AG09309 (cell line): ENCODE measurements at places on chromosomes 5 and 9.

- DNase-seq: no peak
These were observed 205.6 kb downstream of the TAF11L14 start for GRCh38 chr5:17839848-17840247.

DNA sequence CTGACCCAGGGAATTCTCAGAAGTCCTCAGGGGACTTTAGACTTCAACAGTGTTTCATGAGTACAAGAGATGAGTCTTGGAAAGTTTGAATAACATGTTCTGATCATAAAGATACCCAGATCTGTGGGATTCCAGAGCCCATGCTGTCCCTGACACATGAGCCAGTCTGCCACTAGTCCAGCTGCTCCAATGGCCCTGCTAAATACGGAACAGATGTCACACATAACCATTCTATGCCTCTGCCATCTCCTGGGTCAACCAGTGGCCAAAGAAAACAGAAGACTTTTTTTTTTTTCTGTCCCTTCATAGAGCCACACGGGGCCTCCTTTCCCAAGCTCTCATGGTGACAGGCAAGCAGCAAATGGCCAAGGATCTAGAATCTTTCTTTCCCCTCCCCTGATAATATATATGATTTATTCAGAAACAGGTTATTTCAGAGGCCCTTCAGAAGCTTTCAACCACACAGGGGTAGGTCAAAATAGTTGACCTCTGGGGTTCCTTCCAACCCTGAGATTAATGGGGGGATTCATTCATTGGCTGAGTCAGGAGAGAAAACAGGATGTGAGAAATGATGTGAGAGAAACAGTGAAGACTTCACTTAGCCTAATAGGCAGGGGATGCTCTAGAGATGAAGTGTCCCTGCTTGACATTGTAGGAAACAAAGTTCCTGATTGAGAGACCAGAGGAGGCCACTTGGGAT is 367.7 kb downstream of the CDK5RAP2 start:
- DNase-seq: no peak

DNA sequence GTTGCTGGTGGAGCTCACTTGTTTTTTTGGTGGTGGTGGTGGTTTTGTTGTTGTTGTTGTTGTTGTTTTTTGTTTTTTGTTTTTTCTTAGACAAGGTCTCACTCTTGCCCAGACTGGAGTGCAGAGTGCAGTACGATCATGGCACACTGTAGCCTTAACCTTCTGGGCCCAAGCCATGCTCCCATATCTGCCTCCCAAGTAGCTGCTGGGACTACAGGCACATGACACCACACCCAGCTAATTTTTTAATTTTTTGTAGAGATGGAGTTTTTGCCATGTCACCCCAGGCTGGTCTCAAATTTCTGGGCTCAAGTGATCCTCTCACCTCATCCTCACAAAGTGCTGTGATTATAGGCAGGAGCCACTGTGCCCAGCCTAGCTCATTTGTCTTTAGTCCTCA is 53.5 kb downstream of the NUP214 start:
- DNase-seq: no peak

DNA sequence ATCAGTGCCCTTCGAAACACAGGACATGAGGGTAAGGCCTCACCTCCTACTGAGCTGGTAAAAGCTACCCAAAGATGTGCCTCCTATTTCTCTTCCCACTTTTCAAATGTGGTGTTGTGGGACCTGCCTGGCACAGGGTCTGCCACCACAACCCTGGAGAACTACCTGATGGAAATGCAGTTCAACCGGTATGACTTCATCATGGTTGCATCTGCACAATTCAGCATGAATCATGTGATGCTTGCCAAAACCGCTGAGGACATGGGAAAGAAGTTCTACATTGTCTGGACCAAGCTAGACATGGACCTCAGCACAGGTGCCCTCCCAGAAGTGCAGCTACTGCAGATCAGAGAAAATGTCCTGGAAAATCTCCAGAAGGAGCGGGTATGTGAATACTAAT is 1.9 kb downstream of the IRGM start:
- DNase-seq: no peak

DNA sequence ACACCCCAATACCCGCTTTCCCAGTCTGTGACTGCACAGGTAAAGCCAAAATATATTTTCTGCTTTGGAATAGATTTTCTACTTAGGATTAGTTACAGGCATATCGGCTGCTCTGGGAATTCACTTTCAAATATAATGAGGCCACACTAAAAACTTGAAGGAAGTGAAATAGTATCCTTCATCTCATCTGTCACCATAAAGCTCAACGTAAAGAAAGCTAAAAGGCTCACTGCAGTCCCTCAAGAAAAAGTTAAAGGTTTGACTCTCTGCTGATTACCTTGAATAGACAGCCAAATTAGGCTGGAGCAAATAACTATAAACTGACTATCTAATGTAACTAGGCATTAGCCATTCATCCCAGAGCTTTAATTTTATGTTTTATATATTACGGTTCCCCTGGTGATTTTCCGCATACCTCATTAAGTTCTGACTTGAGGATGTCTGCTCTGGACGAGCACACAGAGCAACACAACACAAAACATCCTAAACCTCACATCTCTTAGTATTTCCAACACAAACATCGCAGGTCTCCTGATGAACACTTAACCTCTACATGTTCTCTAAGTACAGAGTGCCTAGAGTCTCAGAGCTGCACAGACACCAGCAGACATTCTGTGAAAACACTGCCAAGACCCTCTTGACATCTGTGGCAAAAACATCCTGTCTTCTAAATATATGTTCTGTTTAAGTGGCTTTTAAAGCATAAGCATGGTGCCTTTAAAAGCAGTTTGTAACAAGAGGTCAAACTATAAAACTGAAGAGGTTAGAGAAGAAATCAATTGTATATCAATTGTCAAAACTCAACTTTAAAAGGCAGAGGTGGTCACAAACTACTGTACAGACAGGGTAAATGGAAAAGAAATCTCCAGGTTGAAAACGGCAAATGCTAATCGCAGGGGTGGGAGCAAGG is 35.4 kb downstream of the ELAVL2 start:
- DNase-seq: no peak

- DNase-seq: no peak
These were observed 12.4 kb upstream of the CDH18 start for GRCh38 chr5:20000416-20000815.

DNA sequence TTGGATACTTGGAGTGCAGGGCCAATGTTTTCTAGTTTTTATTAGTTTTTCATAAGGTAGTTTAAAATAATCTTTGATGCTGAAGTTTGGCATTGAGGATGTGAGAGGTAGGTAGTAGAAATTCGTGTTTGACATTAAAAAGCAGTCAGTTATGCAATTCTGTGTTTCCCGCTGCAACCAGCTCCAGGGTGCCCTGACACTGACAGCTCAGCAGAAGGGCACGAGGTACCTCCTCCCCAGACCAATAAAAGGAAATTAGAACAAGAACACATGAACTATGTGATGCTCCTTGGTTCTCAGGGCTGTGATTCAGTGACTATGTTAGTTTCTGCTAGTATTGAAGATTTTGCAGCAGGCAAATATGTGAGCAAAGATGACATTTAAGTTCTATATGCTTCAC is 40.2 kb downstream of the NSUN2 start:
- peak; percentile 47 for DNase-seq

DNA sequence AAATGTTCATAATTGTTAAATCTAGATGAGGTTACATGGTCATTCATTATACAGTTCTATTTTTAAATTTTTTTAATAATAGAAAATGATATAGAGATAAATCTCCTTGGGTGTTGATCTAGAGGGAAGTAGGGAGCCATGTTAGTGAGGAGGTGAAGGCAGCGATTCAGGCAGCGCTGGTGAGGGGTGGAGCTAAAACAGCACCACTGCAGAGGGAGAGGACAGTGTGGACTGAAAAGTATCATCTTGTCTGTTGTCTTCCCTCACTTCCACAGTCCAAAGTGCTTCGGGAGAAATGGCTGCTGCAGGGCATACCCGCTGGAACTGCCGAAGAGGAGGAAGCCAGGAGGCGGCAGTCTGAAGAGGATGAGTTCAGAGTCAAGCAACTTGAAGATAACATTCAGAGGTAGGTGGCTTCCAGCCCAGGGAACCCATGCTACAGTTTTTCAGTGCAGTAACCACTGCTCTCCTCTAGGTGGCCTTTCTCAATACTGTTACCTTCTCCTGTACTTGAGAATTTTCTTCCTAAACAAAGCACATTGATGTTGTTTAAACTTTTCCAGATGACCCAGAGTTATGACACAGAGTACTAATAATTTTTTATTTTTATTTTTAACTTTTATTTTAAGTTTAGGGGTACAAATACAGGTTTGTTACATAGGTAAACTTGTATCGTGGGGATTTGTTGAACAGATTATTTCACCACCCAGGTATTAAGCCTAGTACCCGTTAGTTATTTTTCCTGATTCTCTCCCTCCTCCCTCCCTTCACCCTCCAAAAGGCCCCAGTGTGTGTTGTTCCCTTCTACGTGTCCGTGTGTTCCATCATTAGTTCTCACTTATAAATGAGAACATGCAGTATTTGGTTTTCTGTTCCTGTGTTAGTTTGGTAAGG is 100.5 kb downstream of the PALM2AKAP2 start:
- DNase-seq: no peak

- no peak for DNase-seq
These were observed 9.9 kb upstream of the SHOC1 start for GRCh38 chr9:111804636-111805035.

- no peak for DNase-seq
These were observed 2.5 kb upstream of the CDK9 start for GRCh38 chr9:127783111-127784008.

GRCh38 chr9:79616971-79617370 is 45.2 kb downstream of the TLE4 start:
- no peak for DNase-seq

DNA sequence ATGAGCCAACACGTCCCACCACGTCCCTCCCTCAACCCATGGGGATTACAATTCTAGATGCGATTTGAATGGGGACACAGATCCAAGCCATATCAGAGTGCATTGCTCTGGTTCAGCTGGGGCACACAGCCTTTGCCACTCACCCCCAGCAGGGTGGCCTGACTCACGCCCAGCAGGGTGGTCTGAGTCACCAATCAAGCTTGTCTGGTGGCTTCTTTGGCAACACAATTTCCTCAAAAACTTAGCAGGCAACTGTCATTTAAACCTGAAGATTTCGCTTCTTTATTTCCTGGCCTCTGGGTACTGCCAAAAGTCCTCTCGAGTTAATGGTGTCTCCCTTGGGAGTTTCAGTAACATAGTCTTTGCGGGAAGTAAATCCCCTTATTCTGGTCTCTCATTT is 16.3 kb upstream of the SEMA5A start:
- DNase-seq: no peak

DNA sequence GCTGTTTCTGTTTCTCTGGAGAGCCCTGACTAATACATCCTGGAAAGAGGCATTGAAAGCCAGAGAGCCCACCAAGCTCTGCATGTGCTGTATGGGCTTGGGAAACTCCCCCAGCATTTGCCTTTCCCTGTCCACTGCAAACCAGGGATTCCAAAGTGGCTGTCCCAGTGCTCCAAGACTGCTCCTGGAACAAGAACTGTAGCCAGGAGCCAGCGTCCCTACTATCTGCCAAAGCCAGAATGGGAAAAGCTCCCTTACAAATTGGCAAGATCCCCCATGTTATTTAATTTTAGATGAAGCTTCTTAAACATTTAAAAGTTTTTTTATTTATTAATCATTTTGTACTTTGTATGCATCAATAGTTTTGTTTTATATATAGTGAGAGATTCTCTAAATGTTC is 263.2 kb downstream of the GABRB2 start:
- no peak for DNase-seq

GRCh38 chr5:57417320-57417719 is 65.3 kb downstream of the ACTBL2 start:
- no peak for DNase-seq

DNA sequence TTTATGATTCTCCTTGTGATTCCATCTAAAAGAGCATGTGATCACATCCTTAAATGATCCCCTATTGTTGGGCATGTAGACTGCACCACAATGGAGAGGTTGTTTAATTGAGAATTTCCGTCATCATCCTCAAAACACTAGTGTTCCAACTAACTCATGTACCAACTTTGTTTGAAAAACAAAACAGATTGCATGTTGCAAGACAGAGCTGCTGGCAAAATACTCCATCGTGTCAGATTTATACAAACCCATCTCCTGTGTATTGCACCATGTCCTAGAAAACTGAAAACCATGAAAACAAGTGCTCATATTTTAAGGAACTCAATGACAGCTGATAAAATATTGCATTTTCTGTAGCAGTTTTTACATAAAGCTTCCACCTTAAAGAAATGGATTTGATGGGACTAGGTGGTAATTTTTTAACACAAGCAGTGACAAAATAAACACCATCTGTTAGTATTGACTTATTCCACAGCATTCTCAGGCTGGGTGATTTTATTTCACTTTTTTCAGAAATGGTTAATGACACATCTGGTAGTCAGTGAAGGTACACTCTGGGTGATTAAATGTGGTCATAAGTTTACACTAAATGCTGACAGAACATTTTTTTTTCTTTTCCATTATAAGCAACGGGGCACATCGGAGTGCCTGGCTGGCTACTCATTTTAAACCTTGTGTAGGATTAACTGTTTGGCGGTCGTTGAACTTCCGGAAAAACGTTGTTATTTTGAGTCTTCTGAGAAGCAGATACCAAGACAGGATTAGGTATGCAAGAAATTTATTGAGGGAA is 602.9 kb upstream of the WWC1 start:
- peak; percentile 27 for DNase-seq

- DNase-seq: peak; percentile 7
These were observed 22.4 kb upstream of the SMIM15 start for GRCh38 chr5:61184708-61185107.

- peak; percentile 98 for DNase-seq
These were observed 29.5 kb upstream of the LHFPL2 start for GRCh38 chr5:78677777-78678668.

- DNase-seq: no peak
These were observed 395.1 kb downstream of the CETN3 start for GRCh38 chr5:90014420-90014819.

DNA sequence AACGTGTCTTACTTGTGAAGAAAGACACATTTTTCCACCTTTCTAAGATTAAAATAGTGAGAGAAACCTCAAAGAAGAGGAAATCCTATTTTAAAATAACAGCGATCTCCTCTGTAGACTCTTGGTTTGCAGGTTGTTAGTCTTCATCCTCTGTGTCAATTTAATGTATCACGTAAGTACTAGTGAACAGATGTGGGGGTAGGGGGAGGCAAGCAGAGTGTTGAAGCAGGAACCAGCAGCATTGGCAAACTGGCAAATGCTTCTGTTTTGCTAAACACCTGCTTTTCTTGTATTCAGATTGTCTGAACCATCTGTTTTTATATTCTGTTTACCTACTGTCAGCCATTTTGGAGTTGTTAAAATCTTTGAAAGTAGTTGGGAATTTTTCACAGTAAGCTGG is 159.3 kb upstream of the TLX3 start:
- no peak for DNase-seq

- DNase-seq: peak; percentile 29
These were observed 193.2 kb downstream of the ADAMTSL1 start for GRCh38 chr9:18666986-18667772.

- no peak for DNase-seq
These were observed 1471.7 kb upstream of the C9orf72 start for GRCh38 chr9:29044959-29045358.
